ENCODE measurements at places on chromosomes 6 and 20.

DNA sequence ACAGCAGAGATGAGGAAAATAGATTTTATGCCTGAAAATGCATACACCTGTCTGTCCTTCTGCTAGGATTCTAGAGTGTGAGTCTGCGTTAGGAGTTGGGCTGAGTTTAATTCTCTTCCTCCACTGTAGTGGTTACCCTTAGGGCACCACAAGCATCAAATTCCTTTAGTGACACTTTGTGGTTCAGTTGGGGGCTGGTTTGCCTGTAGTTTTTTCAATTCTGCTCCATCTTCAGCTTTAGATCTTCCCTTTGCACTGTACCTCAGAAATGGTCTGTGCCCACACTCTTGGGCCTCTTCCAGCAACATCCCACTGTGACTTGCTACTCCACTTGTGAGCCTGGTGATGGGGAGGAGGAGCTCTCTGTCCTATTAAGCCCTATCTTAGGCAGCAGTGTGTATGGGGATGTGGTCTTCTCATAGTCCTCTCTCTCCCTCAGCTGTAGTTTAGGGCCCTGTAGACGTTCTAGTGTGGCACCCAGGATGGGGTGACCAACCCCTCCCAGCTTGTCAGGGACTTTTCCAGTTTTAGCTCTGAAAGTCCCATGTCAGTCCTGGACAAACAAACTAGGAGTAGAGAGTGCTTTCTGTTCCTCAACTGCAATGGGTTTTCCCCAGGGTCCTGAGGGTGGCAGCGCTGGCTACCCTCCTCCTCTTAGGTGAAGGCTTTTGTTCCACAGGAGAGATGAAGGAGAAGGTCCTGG, 19.7 kb upstream of the OGFRL1 start:
- no peak for DNase-seq

- DNase-seq: no peak
Measured at GRCh38 chr20:3710011-3710466, 2.4 kb downstream of the SIGLEC1 start.

GRCh38 chr20:53692465-53693067, 98.9 kb upstream of the ZNF217 start:
- no peak for DNase-seq

GRCh38 chr6:47974106-47974505, 136.9 kb downstream of the PTCHD4 start:
- DNase-seq: no peak

GRCh38 chr6:117265410-117266256, at the start of gene VGLL2:
TSS of gene VGLL2 (plus strand) at chr6:117265558. CDS start at chr6:117265764, 206 bp downstream.
- no peak for DNase-seq

DNA sequence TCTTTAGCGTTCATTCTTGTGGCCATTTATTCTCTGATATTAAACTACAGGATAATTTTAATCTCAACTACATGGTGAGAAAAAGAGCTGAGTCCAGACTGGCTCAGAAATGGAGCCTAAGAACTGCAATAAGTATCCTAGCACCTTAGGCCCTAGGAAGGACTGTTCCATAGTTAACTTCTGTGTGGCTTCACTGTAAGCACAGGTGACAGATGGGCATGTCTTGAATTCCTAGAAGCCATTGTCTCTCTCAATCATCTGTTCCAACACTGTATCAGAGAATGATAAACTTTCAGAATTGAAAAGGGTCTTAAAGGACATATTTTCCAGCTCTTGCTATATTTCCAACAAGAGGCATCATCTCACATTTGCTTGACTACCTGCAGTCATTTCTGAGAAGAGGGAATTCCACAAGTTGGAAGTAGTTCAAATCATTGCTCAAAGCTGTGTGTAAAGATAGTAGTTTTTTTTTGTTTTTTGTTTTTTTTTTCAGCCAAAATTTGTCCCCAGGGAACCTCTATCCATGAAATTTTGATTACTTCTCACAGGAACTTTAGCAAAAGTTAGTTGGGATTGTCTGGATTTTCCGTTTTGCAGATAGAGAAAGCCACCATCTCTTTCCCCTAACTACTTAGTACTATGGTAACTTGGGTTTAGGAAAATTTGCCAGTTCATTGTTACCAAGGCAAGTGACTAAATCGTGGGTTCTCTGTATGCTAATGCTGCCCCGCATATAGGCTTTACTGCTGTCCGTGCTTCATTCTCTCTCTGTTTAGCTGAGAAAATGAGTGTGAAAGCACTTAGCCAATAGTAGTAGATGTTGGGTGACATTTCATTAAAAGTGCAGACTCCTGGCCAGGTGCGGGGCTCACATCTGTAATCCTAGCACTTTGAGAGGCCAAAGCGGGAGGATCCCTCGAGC, 47.2 kb downstream of the KCNS1 start:
- DNase-seq: no peak

- no peak for DNase-seq
Measured at GRCh38 chr6:124069230-124069950, 265.7 kb downstream of the NKAIN2 start.

GRCh38 chr20:37651932-37652331, 41.9 kb upstream of the CTNNBL1 start:
- DNase-seq: no peak

DNA sequence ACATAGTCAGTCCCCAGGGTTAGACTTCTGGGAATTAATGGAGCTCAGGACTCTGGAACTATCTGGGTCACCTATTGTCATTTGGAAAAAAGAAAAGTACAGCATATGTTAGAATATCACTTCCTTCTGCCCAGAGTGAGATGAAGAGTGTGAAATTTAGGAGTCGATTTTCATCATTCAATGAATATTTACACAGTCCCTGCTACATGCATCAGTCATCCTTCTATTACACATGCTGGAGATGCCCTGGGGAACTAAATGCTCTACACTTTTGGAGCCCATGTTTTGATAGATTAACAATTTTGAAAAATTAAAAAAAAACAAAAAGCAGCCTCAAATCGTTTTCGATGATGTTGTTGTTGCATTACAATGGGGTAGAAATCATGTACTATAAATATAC, 315.4 kb downstream of the ALDH8A1 start:
- no peak for DNase-seq

DNA sequence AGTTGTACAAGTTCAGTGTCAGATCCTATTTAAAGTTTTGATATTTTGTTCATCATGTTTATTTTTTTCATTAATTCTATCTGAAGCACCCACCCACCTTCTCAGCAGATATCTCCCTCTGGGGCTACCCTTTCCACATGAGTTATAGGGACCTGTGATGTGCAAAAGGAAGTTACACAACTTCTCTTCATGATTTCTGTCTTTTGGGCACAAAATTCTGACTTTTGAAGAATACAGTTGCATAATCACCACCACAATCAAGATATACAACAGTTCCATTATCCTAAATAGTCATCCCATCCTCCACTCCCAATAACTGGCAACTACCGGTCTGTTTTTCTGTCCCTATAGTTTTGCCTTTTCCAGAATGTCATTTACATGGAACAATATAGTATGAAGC, 13.8 kb upstream of the FUCA2 start:
- no peak for DNase-seq

- no peak for DNase-seq
Measured at GRCh38 chr20:58125726-58126125, 102.7 kb downstream of the ANKRD60 start.

GRCh38 chr6:147135211-147135681, 69.0 kb upstream of the STXBP5 start:
- no peak for DNase-seq

GRCh38 chr6:77678048-77678447, 25.2 kb downstream of the MEI4 start:
- DNase-seq: no peak

DNA sequence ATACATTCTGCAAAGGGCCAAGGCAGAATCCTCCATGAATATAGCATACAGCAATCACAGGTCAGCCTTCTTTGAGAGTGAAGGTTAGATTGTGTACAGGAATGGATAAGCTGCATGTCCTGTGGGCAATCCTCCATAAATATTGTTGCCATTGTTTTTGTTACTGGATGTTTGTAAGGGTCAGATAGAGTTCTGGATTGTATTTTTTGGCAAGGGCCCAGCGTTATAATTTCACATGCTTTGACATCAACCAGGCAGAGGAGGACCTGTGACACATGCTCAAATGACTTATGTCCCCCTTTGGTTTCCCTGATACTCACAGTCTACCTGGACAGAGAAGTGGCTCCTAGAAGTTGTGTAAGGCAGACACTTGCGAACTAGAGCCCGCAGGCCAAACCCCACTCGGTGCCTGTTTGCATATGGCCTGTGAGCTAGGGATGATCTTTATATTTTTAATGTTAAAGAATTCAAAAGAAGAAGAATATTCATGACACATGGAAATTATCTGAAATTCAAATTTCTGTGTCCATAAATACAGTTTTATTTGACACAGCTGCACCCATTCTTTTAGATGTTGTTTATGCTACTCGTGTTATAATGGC, 5.4 kb downstream of the LY86 start:
- DNase-seq: no peak

- DNase-seq: no peak
Measured at GRCh38 chr20:44609006-44609515, 26.7 kb downstream of the PKIG start.

DNA sequence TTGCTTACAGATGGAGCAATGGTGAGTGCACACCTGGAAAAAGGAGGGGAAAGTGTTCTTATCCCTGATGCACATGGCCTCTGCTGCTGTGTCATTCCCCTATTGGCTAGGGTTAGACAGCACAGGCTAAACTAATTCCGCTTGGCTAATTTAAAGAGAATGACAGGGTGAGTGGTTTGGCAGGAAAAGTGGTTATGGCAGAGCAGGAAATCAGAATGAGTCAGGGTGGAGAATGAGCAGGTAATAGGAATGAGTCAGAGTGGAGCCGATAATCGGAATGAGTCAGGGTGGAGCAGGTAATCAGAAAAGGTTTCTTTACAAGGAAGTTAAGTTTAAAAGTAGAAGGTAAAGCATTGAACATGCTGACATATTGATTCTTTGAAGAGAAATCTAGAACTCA, 355.5 kb upstream of the HTR1E start:
- no peak for DNase-seq

GRCh38 chr6:166595061-166595780, 8.7 kb upstream of the RAMACL start:
- DNase-seq: no peak

DNA sequence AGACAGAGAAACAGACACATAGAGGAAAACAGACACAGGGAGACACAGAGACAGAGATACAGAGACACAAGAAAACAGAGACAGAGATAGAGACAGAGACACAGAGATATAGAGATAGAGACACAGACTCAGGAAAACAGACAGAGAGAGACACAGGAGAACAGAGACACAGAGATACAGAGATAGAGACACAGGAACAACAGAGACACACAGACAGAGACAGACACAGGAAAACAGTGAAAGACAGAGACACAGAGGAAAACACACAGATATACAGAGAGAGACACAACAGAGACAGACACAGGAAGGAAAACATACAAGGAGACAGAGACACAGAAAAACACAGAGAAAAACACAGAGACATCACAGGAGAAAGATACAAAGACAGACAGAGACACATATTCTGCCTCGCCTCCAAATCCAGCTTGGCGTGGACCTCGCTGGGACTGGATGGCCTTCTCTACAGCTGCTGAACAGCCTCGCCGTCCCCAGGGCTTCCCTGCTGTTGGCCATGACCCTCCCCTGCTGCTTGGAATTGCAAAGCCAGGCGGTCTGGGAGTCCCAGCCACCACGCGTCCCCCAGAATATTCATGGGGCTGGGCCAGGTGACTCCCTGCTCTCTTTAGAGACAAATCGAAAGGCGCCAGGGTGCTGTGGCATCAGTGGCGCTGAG, 36.8 kb downstream of the NTSR1 start:
- no peak for DNase-seq

GRCh38 chr20:33441142-33441955, 2.2 kb downstream of the SNTA1 start:
- no peak for DNase-seq

DNA sequence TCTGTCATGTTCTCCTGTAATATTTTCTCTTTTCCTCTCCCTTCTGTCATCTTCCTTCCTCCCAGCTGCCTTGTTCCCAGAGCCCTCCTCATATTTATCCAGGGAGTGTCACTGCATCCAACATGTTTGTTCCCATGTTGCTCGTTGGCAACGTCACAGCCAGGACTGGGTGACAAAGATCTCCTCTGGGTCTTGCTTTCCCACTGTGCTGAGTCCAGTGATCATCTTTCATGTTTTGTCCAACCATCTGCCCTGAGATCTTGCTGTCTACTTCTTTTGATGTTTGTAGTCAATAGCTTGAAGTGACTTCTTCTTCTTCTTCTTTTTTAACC, 26.6 kb downstream of the FARS2 start:
- DNase-seq: no peak

DNA sequence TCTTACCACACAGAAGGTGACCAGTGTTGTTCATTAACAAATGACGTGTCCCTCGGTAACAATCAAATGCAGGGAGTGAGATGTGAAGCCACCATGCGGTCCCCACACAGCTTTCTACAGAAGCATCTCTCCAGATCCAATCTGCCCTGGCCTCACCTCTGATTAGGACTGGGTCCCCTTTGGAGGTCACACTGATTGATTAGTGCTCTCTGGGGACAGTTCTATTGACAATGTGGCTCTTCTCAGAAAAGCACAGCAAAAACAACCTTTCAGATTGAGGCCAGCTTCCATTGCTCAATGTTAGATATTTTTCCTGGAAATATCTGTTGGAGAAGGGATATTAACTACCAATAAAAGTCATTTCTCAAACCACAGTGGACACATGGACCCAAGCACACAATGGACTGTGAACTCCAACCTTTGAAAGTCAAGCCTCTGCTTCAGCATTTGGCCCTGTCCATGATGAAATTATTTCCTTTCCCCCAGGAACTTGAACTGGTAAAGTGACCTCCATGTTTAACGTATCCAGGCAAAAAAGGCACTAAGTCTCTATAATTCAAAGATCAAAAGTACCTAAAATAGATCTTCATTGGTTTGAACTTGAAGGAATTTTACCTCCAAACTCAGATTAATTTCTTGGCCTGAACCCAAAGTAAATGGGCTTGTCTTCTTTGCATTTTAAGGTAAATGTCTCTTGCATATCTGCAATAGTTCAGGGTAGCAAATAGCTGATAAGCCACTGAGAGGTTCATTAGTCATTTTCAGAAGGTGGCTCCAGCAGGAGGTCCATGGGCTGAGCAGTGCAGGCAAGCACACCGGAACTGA, 118.5 kb downstream of the FOXA2 start:
- no peak for DNase-seq

GRCh38 chr6:26241033-26241895, 123.7 kb upstream of the BTN3A2 start:
- no peak for DNase-seq

DNA sequence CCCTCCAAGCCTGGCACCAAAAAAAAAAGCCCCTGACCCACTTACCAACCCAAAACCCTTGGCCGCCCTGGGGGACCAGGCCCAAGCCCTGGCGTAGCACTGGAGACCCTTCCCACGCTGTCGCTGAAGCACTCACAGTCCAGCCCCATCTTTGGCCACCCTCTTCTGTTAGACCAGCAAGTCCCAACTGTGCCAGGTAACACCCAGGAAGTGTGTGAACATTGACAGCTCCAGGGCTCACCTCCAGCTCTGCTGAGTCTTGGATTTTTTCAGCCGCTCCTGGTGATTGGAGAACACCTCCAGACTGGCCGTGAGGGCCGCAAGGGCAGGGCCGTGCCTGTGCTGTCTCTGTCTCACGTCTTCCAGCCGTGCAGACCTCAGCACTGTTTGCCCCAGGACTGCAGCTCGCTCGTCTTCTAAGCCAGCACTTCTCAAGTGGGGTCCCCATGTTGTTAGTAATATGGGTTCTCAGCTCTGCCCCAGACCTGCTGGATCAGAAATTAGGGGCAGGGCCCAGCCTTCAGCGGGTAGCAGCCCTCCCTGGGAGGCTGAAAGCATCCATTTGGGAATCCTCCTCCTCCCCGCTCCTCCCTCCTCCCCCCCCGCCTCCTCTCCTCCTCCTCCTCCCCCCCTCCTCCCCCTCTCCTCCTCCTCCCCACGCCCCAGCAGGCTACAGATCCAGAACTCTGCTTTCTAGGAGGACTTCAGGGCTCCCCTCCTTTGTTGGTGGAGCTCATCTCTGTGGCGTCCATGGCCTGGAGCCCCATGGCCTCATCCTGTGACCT, 18.1 kb downstream of the NPEPL1 start:
- no peak for DNase-seq

All from hippocampal formation (tissue), 2 donors.